Fibroblast of skin of left quadriceps (primary cell): ENCODE measurements at places on chromosomes 11 and 22.

- no peak for DNase-seq
These were observed 1.5 kb downstream of the DGKZ start for GRCh38 chr11:46348566-46349401.

DNA sequence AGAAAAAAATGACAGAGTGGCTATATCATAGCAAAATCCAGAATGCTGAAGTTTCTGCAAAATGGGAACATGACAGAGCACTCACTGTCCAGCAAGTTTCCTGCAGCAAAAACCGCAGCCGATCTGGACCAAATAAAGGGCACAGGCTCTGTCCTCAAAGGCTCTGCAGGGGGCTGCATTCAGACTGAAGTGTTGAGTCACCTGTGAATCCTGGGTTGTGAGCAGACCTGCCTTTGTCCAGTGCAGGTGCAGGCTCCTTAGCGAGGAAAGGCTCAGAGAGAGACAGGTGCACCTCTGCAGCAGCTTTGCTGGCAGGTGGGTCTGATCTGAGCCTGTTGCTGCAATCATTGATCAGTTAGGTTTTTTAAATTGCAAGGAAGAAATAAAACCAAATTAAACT lies 29.3 kb upstream of the NFAM1 start:
- no peak for DNase-seq

- DNase-seq = peak; percentile 36
These were observed 62.0 kb upstream of the YPEL1 start for GRCh38 chr22:21797444-21798221.

GRCh38 chr11:131616481-131617140 lies 246.2 kb downstream of the NTM start:
- DNase-seq = no peak

GRCh38 chr11:31790649-31791048 lies 20.5 kb downstream of the PAX6 start:
- no peak for DNase-seq

GRCh38 chr11:1156506-1157340 lies 1.0 kb upstream of the MUC5AC start:
- no peak for DNase-seq

- DNase-seq = no peak
These were observed 25.2 kb upstream of the PLET1 start for GRCh38 chr11:112285841-112286311.

DNA sequence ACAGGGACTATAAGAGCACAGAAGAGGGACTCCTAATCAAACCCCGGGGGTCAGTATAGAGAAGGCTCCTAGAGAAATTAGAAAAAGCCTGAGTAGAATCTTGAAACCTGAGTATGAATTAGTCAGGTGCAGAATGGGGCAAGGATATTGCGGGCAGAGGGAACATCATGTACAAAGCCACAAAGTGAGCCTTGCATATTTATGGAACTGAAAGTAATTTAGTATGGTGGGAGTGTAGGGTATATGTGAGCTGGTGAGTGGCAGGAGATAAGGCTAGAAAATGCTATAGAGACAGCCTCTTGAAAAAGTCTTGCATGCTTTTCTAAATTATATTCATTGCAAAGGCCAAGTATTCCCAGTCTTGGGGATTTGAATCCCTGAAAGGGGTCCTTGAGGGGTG lies 93.7 kb downstream of the STIM1 start:
- DNase-seq = no peak

DNA sequence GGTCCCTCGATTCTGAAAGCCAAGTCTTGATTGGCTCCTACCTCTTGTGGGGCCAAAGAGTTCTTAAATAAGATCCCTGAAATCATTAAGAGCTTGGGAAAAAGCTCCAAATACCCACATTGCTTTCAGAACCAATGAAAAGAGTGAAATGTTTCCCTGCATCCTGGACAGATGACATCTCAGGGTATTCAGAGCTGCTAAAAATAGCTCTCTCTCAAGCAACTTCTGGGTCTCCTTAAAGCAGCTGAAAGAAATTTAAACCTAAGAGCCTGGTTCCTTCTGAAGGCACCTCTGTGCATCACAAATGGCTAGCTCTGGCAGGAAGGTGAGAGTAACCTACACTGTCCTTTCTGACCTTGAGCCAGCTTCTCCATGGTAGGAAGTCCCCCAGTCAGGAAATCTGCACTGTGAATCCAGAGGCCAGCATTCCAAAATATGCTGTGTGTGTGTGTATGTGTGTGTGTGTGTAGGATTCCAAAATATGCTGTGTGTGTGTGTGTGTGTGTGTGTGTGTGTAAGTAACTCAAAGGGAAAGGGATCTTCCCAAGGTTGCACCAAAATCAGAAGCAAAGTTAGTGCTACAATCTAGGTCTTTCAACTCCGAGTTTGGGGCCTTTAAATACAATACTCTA lies 50.1 kb downstream of the RELT start:
- peak; percentile 42 for DNase-seq

GRCh38 chr11:4464216-4465159 lies 15.4 kb downstream of the OR52K2 start:
- DNase-seq = no peak

GRCh38 chr11:111347723-111348115 lies 31.4 kb downstream of the POU2AF1 start:
- DNase-seq = no peak

- no peak for DNase-seq
These were observed 379.9 kb downstream of the TTC28 start for GRCh38 chr22:28299753-28300152.

DNA sequence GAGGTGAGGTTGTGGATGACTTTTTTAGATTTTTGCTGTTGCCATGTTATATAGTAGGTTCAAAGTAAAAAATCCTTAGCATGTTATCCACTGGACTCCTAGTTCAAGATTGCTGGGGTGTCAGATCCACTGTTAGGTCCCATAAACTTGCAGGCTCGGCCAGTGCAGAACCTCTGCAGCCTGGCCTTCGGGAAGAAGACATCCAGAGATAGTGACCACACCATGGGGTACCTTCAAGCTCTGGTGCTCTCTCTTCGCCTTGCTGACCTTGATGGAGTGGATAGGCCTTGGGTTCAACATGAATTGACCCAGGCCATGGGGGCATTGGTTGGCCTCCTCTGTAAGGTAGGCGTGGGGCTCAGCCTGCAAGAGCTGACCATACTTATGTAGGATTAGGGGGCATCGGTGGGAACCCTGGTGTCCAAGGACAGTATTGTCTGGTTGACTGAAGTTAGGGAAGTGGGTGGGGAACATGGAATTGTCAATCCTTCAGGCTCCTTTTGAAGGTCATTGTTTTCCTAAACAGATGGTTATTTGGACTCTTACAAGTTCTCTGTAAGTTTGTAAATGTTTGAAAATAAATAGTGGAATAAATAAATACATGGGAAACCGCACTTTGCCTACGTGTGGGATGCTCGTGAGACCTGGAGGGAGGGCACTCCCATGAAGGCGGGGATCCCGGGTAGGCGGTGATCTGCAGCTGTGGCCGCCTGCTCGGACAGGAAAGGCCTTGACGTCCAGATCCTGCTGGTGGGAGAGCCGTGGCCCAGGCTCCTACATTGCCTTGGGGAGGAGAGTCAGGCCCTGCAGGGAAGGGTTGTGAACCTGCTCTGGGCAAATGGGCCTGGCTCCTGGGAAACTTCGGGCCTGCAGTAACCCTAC lies 37.1 kb downstream of the BCR start:
- DNase-seq = no peak
